ENCODE measurements at places on chromosomes 12 and 14.

- peak; percentile 73 for DNase-seq
Measured at GRCh38 chr12:89059721-89060541, 292.4 kb downstream of the DUSP6 start.

GRCh38 chr12:21384261-21384660 is 11.6 kb downstream of the IAPP start:
- no peak for DNase-seq

DNA sequence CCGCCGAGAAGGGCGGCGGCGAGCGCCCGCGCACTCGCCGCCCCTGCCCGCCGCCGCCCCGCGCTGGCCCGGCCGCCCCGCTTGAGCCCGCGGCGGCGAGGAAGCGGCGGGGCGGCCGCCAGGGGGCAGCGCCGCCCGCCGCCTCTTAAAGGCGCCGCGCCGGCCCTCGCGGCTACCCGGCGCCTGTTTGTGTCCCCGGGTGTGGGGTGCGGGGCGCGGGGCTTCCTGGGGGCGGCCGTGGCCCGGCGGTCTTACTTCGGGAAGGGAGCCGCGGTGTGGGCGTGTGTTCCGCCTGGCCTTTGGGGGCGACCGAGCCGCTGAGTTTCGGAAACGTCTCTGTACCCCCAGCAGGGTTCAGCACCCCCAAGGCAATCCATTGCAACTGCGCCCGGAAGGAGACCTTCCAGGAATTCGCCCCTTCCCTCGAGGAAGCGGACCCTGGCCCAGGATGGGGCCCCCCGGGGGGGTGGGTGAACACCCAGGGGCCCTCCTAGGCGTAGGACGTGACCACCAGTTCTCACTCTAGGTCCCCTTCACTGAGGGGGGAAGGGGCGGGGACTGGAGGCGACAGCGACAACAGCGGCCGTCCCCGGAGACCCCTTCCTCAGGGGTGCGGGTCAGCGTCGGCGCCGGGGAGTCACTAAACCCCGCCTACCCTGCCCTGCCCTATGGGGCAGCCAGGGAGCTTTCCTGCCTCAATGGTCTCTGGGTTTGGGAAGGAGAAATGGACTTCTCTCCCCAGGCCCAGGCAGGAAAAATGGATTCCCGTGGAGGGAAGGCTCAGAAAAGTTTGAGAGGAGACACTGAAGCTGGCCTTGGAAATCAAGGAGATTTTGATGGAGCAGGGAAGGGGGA is at the start of gene ITPK1:
Gene ITPK1 (minus strand): TSS at position 105 of the 855 bp plus-strand sequence. CDS start 762 bp downstream, outside the sequence.
- peak; percentile 86 for DNase-seq

- no peak for DNase-seq
Measured at GRCh38 chr12:97757481-97758193, 295.0 kb downstream of the RMST start.

GRCh38 chr14:105709281-105710118 is 183.1 kb downstream of the TMEM121 start:
- DNase-seq, result no peak

GRCh38 chr12:68776976-68777610 is 30.9 kb upstream of the MDM2 start:
- DNase-seq, result no peak

DNA sequence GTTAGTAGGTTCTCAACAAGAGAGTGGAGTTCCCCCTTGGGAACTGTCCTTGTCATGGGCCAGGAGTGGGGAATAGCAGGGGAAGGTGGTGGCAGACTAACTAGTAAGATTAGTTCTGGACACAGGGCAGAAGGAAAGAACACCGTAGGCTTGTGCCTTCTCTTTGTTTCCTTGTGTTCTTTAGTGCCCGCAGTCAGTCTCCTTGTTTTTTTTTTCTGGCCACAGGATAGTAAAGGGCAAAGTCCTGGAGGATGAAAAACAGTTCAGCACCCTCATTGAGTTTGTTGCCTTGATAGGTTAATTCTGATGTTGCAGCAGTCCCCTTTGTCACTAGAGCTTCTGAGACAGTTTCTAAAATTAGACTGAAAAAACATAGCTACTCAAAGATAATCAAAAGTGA is 8.4 kb downstream of the PEX5 start:
- DNase-seq, result peak; percentile 22

GRCh38 chr12:7376196-7376595 is 67.8 kb downstream of the CD163L1 start:
- DNase-seq, result no peak

DNA sequence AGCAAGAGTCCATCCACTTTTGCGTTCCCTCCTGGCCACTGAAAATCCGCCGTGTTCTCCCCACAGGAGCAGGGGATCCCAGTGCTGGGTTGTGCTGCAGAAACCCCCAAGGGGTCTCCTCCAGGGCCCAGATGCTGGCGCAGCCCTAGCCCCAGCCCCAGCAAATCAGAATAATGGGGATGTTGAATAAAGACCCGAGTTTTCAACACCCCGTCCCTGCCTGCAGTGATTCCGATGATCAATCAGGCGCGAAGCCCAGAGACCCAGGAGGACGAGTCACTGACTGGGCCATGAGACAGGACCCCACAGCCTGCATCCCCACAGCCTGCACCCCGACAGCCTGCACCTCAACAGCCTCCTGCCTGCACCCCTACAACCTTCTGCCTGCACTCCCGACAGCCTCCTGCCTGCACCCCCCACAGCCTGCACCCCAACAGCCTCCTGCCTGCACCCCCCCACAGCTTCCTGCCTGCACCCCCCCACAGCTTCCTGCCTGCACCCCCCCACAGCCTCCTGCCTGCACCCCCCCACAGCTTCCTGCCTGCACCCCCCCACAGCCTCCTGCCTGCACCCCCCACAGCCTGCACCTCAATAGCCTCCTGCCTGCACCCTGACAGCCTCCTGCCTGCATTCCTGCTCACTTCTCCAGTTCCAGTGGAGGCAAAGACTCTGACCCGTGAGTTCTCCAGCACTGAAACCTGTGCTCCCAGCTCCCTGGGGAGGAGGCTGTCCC is 37.2 kb downstream of the TNFAIP2 start:
- DNase-seq, result no peak
